ENCODE measurements at places on chromosomes 1 and 21. TPM values are rescaled to one million over a fixed set of nuclear protein-coding genes. Genes with fewer than 3 reads are reported as not detected.

The DTL gene
- 66.3 TPM for total RNA-seq

The OR2L3 gene
- total RNA-seq, result not detected

The BTBD19 gene
- total RNA-seq, result 3.6 TPM

The SLC37A1 gene
- 5.9 TPM for total RNA-seq

The ADAMTS5 gene
- not detected for total RNA-seq

The RGSL1 gene
- total RNA-seq, result not detected

- DNase-seq, result no peak
Observed at GRCh38 chr21:27421654-27422053, 454.8 kb upstream of the ADAMTS5 start.

DNA sequence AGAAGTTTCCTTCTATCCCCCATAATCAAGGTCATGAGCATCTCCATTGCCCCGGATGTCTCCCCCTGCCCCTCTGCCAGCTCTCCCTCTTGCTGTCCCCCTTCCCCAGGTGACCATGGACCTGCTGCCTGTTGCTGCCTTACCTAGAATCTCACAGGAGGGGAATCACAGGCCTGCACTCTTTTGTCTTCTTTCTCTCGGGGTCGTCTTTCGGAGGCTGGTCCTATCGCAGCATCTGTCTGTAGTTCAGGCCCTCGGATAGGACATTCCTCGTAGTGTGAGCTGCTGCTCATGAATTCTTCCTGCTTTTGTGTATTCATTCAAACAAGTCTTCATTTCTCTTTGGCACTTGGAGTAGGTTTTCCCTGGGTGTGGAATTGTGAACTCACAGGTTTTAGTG, 39.9 kb upstream of the ACTRT2 start:
- no peak for DNase-seq

DNA sequence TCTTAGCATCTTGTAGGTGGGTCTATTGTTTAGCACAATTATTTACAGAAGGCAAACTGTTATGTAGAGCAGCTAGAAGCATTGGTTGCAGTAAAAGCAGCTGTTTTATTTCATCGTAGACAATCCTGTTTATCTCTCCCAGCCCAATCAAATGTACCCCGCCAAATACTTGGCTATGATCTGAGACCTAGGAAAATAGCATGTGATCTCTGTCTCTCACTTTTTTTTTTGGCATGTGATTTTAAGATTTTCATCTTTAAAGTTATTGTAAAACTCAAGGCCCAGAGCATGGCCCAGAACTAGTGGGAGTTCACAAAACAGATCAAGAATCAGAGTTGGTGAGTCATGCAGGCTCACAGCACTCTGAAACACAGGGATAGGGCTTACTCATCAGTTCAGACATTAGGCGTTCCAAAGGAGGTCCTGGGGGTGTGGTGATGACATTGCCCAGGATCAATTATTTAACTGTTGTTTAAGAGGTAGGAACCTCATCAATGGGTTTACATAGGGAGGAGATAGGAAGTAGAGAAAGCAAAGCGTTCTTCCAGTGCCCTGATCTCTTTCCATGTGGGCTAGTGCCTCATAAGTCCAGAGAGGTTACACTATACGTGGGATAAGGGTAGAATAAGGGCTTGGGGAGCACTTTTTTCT, 40.2 kb downstream of the TBX19 start:
- peak; percentile 84 for DNase-seq

DNA sequence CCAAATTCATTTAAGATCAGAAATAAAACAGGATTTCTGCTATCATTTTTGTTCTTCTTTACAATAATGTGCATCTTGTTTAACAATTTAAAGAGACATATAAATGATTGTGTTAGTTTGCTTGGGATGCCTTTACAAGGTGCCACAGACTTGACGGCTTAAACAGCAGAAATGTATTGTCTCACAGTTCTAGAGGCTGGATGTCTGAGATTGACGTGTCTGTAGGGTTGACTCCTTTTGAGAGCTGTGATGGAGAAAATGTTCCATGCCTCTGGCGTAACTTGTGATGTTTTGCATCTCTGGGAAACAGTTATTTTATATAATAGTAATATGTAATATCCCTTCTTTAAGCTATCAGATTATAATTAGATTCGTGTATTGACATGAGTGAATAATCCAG, 1091.6 kb upstream of the PRMT6 start:
- DNase-seq, result no peak

DNA sequence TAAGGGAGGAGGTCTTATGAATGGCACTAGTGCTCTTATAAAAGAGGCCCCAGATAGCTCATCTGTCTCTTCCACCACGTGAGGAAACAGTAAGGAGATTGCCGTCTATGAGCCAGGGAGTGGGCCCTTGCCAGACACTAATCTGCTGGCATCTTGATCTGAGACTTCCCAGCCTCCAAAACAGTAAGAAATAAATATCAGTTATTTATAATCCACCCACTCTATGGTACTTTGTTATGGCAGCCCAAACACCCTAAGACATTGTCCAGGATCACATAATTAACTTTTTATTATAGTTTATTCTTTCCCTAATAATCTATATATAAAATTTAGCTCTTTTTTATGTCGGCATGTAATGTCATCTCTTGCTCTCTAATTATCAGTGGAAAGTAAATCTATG, 144.0 kb upstream of the IRF2BP2 start:
- no peak for DNase-seq

DNA sequence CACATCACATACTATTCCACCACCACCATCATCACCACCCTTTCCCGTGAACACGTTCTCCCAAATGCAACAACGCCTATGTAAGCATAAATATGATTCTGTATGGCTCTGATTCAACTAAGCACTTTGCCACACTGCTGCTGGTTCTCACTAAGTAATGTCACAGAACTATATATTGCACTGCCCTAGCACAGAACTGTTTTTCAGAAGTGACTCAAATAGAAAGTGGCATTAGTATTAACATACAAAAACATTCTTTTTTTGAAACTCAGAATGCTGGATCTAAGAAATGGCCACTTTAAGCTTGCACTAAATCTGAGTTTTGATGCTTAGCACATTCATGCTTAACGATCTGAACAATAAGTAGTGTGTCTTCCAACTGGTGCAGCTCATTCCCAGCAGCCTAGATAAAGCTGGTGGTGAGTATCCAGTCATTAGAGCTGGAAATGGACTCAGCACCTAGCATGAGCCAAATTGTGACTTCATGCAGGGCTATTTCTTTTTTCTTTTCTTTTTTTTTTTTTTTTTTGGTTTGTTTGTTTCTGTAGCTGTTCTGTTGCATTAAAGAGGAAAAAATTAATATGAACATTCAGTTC, 46.2 kb upstream of the ZC3H11B start:
- no peak for DNase-seq

DNA sequence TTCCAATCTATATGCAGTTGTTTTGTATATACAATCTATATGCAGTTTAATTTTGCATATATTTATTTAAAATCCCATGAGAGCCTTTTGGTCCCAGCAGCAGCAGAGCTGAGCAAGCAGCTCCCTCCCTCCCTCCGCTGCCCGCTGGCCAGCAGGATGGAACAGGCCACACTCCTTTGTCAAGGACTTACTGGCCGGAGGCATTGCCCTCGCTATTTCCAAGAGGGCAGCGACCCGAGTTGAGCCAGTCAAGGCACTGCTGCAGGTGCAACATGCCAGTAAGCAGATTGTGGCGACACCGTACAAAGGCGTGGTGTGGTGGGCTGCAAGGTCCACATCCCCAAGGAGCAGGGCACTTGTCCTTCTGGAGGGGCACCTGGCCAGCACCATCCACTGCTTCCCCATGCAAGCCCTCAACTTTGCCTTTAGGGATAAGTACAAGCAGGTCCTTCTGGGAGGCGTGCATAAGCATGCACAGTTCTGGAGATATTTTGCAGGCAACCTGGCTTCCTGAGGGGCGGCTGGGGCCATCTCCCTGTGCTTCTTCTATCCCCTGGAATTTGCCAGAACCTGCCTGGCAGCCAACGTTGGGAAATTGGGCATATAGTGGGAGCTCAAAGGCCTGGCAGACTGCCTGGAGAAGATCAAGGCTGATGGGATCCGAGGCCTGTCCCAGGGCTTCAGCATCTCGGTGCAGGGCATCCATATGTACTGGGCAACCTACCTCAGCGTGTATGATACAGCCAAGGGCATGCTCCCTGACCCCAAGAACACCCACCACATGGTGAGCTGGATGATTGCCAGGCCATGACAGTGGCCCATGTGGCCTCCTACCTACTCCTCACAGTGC, 92.2 kb downstream of the OSBPL9 start:
- DNase-seq, result no peak

DNA sequence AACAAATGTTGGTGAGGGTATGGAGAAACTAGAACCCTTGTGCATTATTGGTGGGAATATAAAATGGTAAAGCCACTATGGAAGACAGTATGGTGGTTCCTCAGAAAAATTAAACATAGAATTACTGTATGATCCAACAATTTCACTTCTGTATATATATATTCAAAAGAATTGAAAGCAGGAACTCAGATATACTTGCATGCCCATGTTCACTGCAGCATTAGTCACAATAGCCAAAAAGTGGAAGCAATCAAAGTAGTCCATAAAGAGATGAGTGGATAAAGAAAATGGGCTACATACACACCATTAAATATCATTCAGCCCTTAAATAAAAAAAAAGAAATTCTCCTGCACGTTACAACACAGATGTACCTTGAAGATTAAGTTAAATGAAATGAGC, 34.1 kb downstream of the ABL2 start:
- DNase-seq, result no peak

- no peak for DNase-seq
Observed at GRCh38 chr1:6054596-6054995, 8.9 kb downstream of the KCNAB2 start.

DNA sequence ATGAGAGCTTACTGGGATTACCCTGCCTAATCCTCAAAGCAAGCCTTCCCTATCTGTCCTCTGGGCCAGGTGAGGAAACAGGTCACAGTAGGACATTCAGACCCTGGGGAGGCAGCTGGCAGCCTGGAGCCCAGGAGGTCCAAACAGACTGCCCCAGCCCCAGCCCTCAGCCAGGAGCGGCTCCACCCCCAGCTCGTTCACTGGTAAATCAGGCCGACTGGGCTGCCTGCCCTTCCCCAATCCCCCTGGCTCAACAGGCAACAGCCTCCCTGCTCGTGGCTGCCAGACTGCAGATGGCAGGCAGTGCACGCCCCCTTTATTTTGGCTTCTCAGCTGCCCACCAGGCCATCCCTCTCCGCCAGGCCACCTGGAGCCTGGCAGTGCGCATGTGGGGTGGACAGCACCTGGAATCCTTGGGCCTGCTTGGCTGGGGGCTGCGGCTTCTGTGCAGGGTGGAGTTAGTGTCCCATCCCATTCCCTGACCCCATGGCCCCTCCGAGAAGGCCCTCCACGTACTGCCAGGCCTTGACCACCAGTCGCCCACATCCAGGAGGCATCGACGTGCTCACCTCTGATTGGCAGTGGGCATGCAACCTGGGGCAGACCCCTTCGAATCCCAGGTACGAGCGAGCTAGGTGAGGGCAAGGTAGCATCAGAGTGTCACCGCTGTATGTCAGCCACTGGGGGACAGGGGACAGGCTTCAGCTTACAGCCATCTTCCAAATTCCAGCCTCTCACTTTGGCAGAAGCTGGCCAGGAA, 11.2 kb upstream of the ZNF670 start:
- DNase-seq, result no peak
